ENCODE measurements at places on chromosomes 16 and 17.

DNA sequence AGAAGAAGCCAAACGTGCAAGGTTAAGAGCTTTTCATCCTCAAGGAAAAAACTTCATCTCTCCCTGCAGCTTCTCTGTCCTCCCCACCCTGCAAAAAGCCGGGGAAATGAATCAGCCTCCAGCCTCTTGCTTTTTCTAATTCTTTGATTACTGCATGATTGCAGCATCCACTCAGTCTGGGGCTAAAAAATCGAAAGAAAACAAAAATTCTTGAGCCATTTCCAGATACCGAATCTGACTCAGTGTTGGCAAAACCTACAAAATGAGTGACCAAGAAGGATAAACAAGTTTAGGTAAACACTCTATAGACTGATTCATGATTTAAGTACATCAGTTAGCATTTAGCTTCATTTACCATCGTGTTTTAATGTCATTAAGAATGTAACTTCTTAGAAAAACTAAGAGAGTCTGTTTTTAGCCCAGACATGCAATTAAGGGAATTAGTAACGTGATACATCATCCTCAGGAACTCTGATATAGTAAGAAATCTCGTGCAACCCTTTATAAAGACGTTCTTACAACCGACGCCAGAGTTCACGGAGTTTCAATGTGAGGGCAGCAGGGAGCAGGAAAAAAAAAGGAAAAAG, 287.3 kb upstream of the FOXF1 start:
- no peak for DNase-seq

GRCh38 chr16:972316-973002, 1.7 kb upstream of the LMF1 start:
- no peak for DNase-seq

GRCh38 chr16:12323007-12323758, 346.6 kb downstream of the SNX29 start:
- DNase-seq: no peak

DNA sequence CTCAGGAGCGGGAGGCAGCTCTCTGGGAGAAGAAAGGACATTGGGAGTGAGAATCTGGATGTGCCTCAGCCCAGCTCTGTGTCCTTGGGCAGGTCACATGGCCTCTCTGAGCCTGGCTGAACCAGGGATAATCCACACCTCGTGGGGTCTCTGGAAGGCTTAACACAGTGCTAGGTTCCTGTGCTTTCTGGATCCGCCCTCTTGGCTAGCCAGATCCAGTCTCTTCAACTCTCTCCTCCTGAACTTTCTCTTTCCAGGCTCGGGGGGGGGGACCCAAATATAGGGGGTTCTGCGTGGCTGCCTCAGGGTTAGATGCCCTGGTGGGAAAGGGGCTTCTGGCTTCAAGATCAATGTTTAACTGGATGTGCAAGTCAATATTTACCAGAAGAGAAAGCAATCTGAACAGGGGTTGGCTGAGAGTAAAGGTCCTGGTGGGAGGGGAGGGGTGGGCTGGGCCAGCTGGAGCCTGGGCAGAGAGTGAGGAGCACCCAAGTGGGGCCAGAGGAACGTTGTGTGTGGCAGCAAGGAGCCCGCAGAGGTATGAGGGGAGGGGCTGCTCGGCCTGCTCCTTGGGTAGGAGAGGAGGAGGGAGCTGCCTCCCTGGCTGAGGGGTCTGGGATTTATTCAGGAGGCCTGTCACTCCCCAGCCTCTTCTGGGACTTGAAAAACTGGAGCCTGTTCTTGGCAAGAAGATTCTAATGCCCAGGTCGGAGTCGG, at the start of gene SERPINF2:
SERPINF2 (plus strand) TSS at position 501 of the 717 bp plus-strand sequence. CDS start 2,125 bp downstream, outside the sequence.
- DNase-seq: no peak

- no peak for DNase-seq
Measured at GRCh38 chr17:21164216-21164615, 37.5 kb downstream of the DHRS7B start.

DNA sequence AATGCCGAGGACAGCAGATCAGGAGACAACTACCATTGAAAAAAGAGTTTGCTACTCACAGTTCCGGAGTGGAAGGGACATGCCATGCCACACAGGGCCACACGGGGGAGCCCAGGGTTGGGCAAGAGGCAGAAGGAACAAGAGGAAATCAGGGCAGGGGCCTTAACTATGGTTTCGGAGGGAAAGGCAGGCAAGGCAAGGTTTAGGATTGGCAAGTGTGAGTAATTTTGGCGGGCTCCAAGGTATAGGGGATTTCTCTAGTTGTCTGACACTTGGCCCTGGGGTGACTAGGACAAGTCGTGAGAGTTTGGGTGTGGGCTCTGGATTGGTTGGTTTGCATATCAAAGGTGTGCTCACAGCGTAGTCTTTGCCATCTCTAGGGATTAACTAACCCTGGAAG, 27.0 kb upstream of the NTN1 start:
- DNase-seq: peak; percentile 58

DNA sequence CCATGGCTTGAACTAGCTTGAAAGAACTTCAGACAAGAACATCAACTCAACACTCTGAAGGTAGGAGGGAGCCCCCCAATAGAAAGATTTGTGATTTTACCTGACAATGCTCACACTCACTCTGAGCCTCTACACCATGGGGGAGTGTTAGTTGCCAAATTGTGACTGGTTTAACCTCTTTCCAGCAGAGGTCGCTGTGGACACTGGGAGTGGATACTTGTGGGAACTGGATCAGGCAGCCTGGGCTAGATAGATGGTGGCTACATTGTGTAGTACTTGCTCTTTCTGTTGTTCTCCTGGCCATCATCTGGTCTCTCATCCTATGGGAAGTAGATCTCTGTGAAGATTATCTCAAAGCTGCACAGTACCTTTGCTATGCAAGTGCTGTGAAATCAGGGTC, 2.9 kb downstream of the SMPD3 start:
- DNase-seq: no peak

DNA sequence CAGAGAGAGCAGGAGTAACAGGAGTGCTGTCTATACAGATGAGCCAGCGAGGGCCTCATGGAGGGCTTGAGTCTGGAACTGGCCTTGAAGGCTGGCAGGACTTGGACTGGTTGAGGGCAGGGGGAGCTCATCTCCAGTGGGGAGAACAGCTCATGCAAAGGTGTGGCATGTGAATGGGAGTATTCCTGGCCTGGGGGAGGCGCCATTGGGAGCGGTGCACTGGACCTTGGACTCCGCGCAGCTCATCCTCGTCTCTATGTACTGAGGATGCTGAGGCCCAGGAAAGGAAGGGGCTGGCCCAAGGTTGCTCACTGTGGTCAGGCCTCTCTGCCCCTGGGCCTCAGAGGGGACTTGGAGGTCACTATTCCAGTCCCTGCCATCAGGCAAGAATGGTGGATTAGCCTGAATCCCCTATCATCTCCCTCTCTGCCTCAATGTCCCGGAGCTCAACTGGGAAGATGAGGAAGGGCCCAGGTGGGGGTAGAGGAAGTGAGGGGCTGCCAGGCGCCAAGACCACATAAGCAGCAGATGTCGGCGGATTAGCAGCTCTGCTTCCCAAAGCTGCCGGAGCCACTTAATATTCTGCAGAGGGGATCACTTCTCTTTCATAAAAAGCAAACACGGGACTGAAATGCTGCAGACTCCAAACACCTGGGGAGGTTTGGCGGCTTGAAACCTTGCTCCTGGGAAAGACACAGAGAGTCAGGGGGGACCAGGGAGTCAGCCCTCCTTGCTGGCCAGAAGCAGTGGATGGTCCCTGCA, 88.9 kb downstream of the SDK2 start:
- DNase-seq: no peak

DNA sequence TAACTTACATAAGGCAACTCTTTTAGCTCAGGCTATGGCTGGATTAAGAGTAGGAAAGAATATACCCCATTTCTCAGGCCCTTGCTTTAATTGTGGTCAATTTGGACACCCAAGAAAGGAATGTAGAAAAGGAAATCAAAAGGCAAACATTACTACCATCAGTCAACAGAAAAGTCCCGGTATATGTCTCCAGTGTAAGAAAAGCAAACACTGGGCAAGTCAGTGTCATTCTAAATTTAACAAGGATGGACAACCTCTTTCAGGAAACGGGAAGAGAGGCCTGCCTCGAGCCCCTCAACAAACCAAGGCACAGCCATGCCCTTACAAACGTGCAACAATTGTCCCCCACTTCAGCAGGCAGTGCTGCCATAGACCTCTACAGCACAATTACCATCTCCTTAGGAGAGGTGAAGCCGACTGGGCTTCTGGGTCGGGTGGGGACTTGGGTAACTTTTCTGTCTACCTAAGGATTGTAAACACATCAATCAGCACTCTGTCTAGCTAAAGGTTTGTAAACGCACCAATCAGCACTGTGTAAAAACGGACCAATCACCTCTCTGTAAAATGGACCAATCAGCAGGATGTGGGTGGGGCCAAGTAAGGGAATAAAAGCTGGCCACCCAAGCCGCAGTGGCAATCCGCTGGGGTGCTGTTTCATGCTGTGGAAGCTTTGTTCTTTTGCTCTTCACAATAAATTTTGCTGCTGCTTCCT, 12.4 kb downstream of the MRPL58 start:
- DNase-seq: no peak

DNA sequence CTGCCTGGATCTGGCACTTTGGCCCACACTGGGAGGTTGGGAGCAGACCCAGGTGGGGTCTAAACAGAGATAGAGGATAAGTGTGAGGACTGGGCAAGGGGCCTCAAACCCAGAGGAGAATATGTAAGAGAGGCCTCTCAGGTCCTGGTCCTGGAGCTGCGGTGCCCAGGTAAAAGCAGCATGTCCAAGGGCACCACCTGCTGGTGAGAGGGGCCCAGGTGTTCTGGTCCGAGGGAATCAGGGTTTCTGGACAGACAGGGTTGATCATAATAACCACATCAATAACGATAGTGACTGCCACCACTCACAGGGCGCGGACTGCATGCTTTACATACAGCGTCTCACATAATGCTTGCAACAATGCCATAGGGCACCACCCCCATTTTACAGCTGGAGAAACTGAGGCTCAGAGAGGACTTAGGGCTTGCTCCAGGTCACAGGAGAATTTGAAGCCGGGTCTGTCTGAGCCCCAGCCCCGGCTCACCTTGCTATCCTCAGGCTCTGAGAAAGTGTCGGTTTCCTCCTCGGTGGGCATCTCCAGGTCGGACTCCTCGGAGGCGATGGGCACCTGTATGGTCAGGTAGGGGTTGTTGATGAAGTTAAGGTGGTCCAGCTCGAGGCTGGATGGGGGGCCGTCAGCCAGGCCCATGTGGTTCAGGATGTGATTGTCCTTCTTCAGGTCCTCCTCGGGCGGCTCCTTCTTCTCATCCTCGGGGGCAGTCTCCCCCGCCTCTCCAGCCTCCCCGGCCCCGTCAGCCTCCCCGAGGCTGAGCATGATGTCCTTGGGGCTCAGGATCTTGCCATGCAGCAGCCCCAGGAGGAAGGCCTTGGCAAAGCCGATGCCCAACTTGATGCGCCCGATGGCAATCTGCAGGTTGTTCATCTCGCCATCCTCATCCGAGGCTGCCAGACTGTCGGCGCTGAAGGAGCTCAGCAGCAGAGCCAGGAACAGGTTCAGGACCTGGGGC, 19.1 kb upstream of the CD79B start:
- no peak for DNase-seq

DNA sequence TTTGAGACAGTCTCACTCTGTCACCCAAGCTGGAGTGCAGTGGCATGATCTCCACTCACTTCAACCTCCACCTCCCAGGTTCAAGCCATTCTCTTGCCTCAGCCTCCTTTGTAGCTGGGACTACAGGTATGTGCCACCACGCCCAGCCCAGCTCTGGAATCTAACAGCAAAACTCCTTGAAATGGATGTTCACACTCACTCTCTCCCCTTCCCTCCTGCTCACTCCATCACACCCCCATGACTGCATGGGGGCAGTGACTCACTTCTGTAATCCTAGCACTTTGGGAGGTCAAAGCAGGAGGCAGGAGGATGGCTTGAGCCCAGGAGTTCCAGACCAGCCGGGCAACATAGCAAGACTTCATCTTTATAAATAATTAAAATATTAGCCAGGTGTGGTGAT, 11.1 kb upstream of the TFAP4 start:
- no peak for DNase-seq

GRCh38 chr16:89517128-89517527, 8.9 kb downstream of the SPG7 start:
- no peak for DNase-seq

- DNase-seq: no peak
Measured at GRCh38 chr17:51541215-51541614, 280.9 kb downstream of the UTP18 start.

DNA sequence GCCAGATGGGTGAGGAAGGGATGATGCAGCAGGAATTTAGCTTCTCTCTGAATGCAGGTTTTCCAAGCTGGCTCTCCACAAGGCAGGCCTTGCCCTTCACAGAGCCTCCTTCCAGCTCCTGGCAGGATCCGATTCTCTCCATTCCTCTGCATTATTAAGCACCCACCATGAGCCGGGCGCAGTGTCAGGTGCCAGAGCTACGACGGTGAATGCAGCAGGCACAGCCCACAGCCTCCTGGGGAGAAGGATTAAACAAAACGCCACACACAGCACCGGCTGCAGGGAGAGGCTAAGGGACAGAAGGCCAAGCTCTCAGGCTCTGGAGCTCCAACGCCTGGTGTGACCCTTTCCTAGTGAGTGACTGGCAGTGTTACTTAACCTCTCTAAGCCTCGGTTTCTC, 7.1 kb upstream of the MT2A start:
- no peak for DNase-seq
